Right renal pelvis (tissue), 4 donors: ENCODE measurements at places on chromosomes 3 and 15.

GRCh38 chr15:35738370-35738769 is 192.4 kb upstream of the DPH6 start:
- DNase-seq, result no peak

- no peak for DNase-seq
Measured at GRCh38 chr15:65970937-65971740, 101.8 kb downstream of the RAB11A start.

- no peak for DNase-seq
Measured at GRCh38 chr3:10779293-10779805, 36.7 kb upstream of the SLC6A11 start.

DNA sequence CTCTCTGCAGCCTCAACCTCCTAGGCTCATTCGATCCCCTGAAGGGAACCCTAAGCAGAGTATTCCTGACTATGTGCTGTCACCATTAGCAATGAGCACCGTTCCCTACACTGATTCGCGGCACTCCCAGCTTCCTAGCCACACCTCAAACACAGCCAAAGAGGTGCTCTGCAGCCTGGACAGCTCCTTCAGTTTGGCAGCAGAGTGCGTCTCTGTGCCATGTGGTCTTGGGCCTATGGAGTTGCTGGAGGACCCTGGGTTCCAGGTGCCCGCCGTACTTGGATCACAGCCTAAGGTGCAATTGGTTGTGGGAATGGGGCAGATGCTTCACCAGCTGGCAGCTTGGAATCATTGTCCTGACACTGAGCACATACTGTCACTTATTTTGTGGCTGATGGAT is 17.3 kb upstream of the IL12A start:
- no peak for DNase-seq

DNA sequence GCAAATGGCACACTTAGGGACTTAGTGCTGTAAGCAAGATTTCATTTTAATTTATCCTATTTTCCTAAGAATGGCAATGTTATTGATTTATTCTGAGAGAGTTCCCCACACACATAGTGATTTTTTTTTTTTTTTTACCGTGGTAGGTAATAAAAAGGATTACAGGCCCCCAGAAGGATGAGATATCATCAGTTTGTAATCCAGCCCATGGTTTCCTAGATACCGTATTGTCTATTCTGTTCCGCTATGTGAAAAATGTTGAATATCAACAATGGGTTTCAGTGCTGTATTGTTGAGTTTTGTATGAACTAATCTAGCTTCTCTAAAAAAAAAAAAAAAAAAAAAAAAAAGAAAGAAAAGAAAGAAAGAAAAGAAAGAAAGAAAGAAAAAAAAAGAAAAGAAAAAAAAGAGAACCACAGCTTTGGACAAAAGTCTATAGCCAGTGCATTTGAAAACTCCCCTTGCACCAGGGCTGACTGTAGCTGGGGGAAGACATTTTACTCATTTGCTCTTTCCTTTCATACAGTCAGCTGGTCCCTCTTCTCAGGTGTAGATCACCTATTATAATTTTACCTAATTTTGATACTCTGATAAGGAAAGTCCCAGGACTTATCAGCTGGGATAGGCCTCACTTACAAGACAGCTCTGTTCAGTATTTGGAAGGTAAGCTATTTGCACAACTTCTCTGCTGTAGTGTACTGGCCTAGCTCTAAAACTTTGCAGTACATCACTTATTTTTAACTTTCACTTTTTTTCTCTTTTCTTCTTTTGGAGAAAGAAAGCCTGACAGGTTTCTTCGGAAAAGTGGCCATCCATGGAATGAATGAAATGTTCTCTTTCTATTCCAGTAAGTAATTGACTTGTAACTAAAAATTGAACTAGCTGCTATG is 101.4 kb upstream of the SOX2 start:
- DNase-seq, result no peak

DNA sequence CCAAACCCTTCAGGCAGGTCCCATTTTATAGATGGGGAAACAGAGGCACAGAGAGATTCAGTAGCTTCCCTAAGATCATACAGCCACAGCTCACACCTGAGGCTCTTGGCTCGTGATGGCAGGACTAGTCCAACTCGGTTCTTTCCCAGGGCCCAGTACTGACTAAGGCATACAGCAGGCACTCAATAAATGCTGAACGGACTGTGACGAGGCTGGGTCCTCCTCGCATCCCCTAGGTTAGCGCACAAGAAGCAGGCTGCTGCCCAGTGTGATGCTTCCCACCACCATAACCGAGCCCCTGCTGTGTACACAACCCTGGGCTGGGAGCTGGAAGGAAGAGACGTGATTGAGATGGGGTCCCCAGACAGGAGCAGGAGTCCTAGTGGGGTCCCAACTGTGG is 24.9 kb downstream of the PLXND1 start:
- DNase-seq, result no peak

GRCh38 chr15:40274350-40275274 is 8.3 kb downstream of the ANKRD63 start:
- no peak for DNase-seq

GRCh38 chr3:122886251-122886650 is 91.4 kb downstream of the SLC49A4 start:
- DNase-seq, result no peak

- no peak for DNase-seq
Measured at GRCh38 chr3:169286214-169286613, 377.3 kb downstream of the MECOM start.

- no peak for DNase-seq
Measured at GRCh38 chr3:143650827-143651226, 197.4 kb downstream of the SLC9A9 start.

DNA sequence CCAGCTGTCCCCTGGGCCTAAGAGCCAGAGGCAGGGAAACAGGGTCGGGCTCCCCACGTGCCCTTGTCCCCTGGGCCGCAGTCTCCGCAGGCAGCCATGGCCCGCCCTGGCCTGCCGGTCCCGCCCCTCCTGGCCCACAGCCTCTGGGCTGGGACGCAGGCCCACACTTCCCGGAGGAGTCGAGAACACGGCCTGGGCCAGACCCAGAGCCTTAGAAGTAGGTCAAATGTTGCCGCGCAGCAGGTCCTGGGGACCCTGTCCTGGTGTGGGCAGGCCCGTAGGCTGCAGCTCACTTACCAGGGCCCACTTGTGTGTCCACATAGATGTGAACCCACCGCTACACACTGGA is 4.3 kb upstream of the MYL3 start:
- no peak for DNase-seq

- DNase-seq, result no peak
Measured at GRCh38 chr15:85671156-85671555, 123.6 kb downstream of the KLHL25 start.

DNA sequence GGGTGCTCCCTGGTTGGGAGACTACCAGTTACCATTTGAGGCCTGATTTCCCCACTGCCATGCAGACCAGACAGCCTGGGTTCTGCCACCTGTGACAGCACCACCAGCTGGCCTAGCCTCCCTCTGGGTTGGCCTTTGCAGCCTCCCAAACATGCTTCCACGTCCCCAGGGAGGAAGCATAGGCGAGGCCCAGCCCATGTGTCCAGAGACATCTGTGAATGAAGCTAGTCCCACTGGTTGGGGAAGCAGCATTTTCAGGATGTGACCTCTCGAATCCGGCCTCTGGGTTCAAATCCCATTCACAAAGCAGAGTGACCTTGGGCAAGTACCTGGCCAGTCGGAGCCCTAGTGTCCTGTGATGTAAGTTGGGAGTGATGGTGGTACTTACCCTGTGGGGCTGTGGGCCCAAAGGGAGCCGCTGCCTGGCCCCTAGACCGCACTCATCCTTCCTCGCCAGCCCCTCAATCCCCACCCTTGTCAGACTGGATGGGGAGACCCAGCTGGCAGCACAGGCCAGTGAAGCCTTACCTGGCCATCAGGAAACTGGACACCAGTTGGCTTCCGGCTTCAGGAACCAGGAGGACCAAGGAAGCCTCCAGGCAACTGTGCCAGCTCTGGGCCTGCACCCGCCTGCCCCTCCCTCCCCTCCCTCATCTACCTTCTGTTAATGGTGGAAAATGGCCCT is 6.0 kb downstream of the KLF15 start:
- DNase-seq, result no peak

GRCh38 chr3:153658136-153658535 is 463.1 kb upstream of the ARHGEF26 start:
- DNase-seq, result no peak

GRCh38 chr3:13338231-13338630 is 81.9 kb downstream of the NUP210 start:
- DNase-seq, result no peak

GRCh38 chr3:108209579-108209978 is 12.6 kb downstream of the IFT57 start:
- no peak for DNase-seq
